Hepatocyte (in vitro differentiated cells): ENCODE measurements at places on chromosomes 2 and 18.
A peak's percentile ranks its signal among the peaks of the same experiment; 100 is the strongest.

GRCh38 chr2:175158894-175159293, 9.1 kb downstream of the ATF2 start:
- no peaks in the 10 kb centered on the region for H3K4me1 ChIP-seq
- no peaks in the 10 kb centered on the region for H3K36me3 ChIP-seq
- H3K27me3 ChIP-seq: no peaks in the 10 kb centered on the region
- no peak overlapping the region for H3K27ac ChIP-seq
- no peak overlapping the region for H3K4me3 ChIP-seq

GRCh38 chr2:147499785-147500184, 345.0 kb upstream of the ACVR2A start:
- H3K4me3 ChIP-seq: no peak overlapping the region
- H3K27ac ChIP-seq: no peak overlapping the region
- H3K27me3 ChIP-seq: no peaks in the 10 kb centered on the region
- no peak for DNase-seq

GRCh38 chr2:17795309-17795708, 21.0 kb upstream of the MSGN1 start:
- peaks cover 22% of the 10 kb centered on the region for H3K4me1 ChIP-seq
- H3K27me3 ChIP-seq: no peaks in the 10 kb centered on the region
- no peak for DNase-seq

- peak overlapping the region; percentile 97 for H3K27ac ChIP-seq
- H3K36me3 ChIP-seq: no peaks in the 10 kb centered on the region
- H3K27me3 ChIP-seq: no peaks in the 10 kb centered on the region
- H3K4me1 ChIP-seq: peaks cover 4% of the 10 kb centered on the region
These were observed 833 bp downstream of the EPB41L5 start for GRCh38 chr2:120013597-120014223.

DNA sequence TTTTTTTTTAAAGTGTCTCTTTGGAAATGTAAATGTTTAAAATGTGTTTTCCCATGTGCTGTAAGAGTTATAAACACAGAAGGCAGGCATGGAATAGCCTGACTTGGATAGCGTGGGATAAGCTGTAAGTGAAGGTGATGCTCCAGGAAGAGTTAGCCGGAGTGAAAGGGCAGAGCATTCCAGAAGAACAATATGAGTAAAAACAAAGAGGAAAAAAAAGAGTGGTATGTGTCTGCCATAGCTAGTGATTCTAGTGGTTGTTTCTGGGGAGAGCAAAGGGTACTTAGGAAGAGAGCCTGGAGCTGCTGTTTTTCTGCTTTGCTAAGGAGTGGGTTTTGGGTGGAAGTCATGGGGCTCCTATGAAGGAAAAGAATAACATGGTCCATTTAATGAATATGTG, 126.9 kb upstream of the DLGAP1 start:
- no peak overlapping the region for H3K4me3 ChIP-seq
- H3K4me1 ChIP-seq: no peaks in the 10 kb centered on the region
- H3K27me3 ChIP-seq: no peaks in the 10 kb centered on the region
- H3K36me3 ChIP-seq: no peaks in the 10 kb centered on the region

DNA sequence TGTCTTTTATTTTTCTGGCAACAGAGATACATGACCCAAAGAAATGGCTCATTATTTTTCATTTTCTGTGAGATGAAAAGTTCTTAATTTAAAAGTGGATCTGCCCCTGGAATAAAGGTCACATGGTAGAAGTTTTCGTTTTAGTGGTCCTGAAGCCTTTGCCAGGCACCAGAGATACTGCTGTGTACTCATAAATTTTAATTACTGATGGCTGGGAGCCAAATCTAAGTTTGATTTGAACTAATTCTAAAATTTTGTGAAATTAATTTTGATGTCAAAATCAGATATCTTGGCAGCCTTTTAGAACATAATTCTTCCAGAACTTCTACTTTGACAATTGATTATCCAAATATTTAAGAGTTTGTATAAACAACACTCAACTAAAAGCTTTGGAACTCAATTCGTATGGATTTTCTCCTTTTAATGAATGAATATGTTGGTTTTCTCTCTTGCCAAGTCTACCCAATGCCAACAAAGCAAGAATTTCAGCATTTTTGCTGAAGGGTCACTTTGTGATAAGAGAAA, 128.5 kb upstream of the SP5 start:
- no peak overlapping the region for H3K4me3 ChIP-seq
- DNase-seq: no peak
